ENCODE measurements at places on chromosomes 4 and X.

DNA sequence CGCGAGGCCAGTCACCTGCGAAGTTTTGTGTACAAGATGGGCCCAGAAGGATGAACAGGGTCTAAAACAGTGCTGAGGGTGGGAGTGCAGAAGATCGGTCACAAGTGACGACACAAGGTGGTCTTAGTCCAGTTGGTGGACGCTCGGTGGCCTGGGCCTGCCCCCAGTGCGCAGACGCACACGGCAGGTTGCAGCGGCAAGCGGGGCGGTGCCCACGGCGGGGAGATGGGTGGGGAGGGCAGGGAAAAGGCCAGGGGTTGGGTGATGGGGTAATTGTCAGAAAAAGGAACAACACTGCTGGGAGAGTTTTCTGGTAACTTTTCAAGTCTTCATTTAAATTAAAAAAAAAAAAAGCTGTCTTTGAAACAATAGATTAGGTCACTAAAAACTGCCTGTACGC is 1.0 kb upstream of the PRDX4 start:
- DNase-seq: no peak

GRCh38 chr4:1055721-1056590 is 44.5 kb downstream of the FGFRL1 start:
- no peak for DNase-seq

DNA sequence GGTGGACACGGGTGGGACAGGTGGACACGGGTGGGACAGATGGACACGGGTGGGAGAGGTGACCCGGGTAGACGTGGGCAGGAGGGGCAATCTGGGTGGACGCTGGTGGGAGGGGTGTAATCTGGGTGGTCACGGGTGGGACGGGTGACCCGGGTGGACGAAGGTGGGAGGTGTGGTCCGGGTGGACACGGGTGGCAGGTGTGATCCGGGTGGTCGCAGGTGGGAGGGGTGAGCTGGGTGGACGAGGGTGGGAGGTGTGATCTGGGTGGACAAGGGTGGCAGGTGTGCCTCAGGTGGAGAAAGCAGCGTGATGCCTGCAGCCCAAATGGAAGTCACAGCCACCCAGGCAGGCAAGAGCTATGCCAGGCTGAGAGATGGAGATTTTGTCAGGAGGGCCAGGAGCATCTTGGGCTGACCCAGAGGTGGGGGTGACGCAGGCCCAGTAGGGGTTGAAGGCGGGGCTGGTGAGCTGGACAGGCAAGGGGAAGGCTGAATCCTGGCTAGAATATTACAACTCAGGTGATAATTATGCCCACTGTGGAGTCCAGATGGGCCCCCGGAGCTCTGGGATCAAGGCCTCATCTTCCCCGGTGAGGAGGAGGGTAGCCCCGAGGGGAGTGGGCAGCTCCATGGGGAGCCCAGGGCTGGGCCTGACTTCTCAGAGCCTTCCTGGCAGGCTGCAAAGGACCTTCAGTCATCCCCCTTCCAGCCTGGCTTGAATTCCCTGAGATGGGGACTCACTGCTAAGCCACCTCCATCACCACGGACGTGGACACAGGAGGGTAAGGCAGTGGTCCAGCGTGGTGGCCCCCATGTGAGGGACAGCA is 100.0 kb downstream of the ADRA2C start:
- DNase-seq: no peak

DNA sequence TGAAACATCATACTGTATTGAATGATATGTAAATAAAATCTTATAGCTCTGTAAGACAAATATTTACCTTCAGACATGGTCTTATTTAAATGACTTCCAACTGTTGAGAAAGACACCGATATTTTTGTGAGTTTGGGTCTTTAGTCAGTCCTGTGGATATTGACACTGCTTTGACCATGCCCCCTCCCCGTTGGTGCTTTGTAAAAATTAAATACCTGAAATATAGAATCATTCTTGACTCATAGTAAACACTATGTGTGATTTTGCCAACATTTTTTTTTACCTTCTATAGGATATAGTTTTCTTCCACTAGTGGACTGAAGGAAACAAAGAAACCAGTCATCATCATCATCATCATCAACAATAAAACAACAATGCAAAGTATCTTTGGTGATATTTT is 114.3 kb upstream of the HS3ST1 start:
- no peak for DNase-seq

GRCh38 chr4:54902976-54903375 is 222.4 kb downstream of the KDR start:
- DNase-seq: no peak

GRCh38 chr4:75321484-75321883 is 192.7 kb downstream of the RCHY1 start:
- DNase-seq: no peak

DNA sequence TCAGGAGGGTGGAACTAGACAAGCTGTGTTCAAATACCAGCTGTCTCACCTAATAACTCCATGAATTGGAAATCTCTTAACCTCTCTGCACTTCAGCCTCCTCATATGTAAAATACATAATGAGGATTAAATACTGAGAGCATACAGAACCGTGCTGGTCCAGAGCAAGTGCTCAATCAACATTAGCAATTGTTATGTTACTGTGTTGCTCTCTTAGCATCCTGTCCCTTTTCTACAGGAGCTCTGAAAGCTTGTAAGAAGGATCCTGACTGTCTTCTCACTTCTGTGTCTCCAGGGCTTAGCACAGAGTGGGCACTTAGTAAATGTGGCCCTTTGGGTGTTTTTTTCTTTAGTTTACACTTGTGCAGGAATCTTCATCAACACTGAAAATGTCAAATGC is 1456.1 kb upstream of the IGFBP7 start:
- DNase-seq: no peak

GRCh38 chrX:10714531-10714930 is 94.1 kb upstream of the MID1 start:
- DNase-seq: no peak

- no peak for DNase-seq
Observed at GRCh38 chr4:111601671-111602070, 543.6 kb upstream of the FAM241A start.

- DNase-seq: no peak
Observed at GRCh38 chrX:41475191-41475590, 28.0 kb downstream of the NYX start.

- DNase-seq: no peak
Observed at GRCh38 chrX:150223176-150224015, 139.7 kb upstream of the MAMLD1 start.

DNA sequence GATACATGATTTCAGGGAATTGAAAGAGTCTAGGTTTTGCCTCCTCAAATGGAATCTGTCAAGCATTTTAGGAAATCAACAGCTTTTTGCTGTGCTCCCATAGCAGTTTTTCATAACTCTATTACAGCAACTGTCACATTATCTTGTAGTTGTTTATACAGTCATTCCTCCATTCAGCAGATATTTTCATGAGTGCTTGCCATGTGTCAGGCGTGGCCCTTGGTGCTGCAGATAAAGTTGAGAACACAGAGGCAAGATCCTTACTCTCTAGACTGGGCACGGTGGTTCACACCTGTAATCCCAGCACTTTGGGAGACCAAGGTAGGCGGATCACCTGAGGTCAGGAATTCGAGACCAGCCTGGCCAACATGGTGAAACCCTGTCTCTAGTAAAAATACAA is 67.3 kb downstream of the MCUB start:
- no peak for DNase-seq

DNA sequence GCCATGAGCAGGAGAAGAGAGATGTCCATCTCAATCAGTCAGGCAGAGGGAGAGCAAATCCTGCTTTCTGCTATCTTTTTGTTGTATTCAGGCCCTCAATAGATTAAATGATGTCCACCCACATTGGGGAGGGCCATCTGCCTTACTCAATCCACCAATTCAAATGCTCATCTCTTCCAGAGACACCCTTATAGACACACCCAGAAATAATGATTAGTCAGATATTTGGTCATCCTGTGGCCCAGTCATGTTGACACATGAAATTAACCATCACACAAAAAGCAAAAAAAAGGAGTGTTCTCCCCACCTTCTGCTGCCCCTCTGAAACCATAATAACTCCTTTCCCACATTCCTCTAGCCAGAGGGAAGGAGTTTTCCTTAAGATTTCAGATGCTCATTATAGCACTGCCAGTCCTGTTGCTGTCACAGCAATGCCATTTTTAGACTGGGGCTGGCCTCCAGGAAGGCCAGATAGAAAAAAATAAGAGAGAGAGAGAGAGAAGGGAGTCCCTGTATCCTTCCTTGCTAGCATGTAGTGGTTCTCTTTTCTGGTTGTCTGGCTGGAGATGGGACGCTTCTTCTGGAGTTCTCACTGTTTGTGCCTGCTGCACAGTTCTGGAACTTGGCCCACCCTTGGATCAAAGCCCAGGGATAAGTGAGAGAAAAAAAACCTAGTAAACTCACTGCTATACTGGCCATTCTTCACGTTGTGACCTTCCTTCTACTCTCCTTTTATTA is 177.7 kb downstream of the RBM46 start:
- DNase-seq: no peak

DNA sequence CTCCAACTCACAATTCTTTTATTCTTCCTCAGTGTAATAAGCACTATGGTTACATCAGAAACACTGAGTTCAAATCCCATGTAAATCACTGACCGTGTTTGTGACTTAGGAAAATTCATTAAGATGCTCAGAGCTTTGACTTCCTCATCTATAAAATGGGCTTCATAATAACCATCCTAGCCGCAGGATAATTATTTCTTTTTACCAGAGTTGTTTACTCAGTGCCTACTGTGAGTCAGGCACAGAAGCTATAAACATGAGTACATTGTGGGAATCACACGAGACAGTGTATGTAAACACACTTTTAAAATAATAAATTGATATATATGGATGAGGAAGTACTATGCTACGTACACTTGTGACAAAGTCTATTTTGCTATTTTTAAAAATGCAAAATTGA is 296.3 kb upstream of the TENM3 start:
- DNase-seq: no peak

DNA sequence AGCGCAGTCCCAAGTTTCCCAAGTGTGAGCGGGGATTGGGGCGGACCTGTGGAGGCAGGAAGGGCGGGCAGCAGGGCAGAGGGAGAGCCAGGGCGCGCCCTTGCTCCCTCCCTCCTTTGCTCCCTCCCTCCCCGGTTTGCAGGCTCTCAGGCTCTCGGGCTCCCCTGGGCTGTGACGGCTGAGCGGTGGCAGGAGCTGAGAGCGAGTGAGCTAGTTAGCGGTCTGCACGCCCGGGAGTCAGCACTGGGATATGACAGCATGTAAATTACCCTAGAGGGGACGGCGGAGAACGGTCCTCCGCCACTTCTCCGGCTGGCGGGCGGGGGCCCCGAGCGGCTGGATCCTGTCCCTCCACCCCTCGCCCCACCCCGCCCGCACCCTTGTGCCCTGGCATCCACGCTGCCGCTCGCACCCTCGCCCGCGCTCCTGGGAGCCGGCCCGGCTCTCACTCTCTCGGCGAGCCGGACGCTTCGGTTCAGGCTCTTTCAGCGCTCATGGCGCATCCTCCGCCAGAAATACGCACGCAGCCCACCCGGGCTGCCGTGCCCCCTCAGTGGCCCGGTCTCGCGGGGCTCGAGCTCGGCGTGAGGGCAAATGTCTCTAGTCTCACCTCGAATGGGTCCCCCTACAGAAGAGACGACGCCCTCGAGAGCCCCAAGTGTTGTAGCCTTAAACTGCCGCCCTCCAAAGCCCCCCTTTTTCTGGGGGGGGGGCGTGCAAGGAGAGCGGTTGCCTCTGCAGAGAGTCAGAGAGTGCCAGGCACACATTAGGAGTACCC is at the start of gene TSC22D3:
Gene TSC22D3 (minus strand): TSS at position 54 of the 778 bp plus-strand sequence. CDS start 368 bp downstream, outside the sequence.
- DNase-seq: peak; percentile 21

DNA sequence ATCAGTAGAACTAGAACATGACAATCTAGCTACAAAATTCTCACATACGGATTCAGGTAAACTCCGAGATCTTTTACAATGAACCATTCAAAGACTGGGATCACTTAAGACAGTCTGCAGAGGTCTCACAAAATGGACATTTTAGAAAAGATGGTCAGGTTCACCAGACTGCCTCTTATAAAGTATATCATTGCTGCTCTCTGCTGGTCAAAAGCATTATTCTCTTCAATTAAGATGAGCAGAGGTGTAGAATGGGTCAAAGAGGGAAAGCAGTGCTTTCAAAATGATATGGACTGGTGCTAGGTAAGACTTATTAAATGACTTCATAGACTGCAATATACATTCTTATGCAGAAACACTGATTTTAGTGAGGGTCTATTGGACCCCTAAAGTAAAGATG is 434.7 kb downstream of the PACRGL start:
- DNase-seq: peak; percentile 61

DNA sequence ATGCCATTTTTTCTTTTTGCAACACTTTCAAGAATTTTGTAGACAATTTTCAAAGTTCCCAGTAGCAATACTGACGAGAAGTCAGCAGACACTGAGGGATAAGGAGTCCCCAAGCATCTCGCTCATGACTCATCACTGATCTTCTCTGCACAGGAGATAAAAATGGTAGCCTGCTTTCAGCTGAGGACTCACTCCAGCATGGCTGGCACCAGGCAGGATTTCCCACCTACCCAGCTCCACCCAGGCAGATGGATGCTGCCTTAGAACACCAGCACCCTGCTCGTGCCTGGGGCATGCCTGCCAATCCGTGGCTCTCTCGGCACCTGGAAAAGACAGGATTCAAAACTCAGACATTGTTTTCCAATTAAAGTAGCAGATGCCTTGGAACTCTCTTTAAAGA is 24.9 kb downstream of the JAKMIP1 start:
- DNase-seq: no peak

DNA sequence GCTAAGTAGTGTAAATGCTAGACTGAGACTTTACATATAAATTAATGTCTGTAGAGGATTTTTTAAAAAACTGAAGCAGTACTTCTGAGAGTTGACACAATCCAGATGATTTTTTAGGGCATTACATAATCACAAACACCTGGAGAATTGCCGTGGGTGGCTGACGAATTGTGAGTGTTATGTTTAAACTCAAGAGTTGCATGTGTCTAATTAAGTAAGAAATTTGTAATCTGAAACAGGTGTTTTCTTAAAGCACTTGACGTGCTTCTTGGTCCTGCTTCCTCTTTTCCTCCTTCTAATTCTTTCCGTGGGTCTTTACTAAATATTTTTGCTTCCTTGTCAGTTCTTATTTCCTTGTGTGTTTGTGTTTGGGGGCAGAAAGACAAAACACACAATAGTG is 27.8 kb downstream of the PIR start:
- DNase-seq: peak; percentile 88

GRCh38 chrX:137567682-137568232 is 1.8 kb downstream of the ZIC3 start:
- DNase-seq: no peak

- no peak for DNase-seq
Observed at GRCh38 chr4:27027428-27027827, 166.8 kb downstream of the STIM2 start.

DNA sequence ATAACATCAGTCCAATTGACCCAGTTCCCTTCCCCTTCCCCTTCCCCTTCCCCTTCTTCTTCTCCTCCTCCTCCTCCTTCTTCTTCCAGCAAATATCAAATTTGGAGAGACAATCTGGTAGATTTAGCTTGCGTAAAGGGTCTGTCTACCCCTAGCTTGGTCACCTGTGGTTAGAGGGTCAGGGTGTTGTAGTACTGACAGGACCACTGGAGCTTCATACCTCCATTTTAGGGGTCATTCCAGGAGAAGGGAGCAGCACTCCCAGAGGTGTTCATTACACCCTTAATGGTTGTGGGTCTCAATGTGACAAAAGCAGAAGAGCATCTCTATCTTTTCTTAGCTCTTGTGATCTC is 3.7 kb upstream of the FGB start:
- no peak for DNase-seq
